ENCODE measurements at places on chromosomes 2 and 18.
A peak's percentile ranks its signal among the peaks of the same experiment; 100 is the strongest.

DNA sequence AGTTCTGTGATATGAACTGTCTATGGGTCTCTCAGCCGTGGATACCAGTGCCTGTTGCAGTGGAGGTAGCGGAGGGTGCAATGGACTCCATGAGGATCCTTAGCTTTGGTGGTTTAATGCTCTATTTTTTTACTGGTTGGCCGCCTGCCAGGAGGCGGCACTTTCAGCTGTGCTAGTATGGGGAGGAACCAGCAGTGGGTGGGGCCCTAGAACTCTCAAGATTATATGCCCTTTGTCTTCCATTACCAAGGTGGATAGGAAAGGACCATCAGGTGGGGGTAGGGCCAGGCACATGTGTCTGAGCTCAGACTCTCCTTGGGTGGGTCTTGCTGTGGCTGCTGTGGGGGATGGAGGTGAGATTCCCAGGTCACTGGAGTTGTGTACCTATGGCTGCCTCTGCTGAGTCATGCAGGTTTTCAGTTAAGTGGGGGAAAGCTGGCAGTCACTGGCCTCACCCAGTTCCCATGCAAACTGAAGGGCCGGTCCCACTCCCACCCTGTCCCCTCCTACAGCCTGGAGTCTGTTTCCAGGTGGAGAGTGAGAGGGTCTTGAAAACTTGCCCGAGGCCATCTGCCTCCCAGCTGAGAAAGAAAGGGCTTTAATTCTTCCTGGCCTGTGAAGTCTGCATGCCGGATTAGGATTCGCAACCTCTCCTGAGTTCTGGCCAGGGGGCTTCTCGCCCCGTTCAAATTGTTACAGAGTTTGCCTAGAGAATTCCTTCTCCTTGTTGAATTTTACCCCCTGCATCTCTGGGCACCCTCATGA is 14.5 kb downstream of the KCNS3 start:
- DNase-seq, result no peak

- peak; percentile 11 for DNase-seq
These were observed 50.5 kb downstream of the USP37 start for GRCh38 chr2:218517434-218518206.

- no peak for DNase-seq
These were observed 1.5 kb upstream of the BCL2L11 start for GRCh38 chr2:111118981-111119821.

DNA sequence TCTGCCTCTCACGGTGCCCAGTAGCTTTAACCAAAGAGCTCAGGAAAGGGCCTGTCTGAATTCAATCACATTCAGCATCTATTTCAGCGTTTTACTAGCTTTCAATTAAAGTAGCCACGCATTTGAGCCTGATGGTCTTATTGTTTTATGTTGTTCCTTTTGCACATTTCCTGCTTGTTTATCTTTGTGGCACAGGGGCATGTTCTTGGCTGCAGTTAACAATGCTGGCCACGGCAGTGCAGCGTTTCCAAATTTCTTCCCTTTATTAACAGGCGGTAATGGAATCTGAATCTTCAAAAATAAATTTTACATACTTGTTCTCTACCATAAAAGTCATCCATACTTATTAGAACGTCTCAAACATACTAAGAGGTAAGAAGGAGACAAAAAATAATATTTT is 46.2 kb downstream of the HPCAL1 start:
- DNase-seq, result no peak

GRCh38 chr2:174112073-174112472 is 136.3 kb downstream of the OLA1 start:
- DNase-seq, result no peak

DNA sequence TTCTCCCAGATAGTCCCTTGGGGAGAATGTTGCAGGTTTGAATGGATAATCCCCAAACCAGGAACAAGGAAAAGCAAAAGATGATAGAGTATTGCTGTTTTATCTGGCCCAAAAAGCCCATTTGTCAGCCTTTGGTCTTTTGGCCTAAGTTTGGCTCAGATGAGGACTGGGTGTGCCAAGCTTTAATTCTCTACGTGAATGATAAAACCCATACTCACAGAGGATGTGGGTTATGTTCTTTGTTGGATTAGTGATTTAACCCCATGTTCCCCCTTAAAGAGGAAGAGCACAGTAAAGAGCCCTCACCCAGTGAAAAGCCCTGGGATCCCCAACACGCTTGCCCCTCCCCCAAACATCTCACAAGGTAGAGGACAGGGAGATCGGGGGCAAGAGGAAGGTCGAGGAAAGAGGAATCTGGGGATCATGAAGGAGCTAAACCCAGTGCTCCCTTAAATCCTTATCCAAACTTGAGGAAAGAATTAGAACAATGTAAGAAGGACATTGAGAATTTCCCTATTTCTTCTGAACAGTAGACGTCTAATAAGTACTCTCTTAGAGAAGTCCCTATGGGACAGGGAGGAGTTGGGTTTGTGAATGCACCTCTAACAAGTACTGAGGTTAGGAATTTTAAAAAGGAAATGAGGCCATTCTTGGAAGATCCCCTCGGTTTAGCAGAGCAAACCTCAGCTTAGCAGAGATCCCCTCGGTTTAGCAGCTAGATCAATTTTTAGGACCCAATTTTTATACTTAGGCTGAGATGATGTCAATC is 105.0 kb downstream of the HIBCH start:
- no peak for DNase-seq

- DNase-seq, result peak; percentile 49
These were observed 153.0 kb downstream of the TMEM247 start for GRCh38 chr2:46632349-46632748.

DNA sequence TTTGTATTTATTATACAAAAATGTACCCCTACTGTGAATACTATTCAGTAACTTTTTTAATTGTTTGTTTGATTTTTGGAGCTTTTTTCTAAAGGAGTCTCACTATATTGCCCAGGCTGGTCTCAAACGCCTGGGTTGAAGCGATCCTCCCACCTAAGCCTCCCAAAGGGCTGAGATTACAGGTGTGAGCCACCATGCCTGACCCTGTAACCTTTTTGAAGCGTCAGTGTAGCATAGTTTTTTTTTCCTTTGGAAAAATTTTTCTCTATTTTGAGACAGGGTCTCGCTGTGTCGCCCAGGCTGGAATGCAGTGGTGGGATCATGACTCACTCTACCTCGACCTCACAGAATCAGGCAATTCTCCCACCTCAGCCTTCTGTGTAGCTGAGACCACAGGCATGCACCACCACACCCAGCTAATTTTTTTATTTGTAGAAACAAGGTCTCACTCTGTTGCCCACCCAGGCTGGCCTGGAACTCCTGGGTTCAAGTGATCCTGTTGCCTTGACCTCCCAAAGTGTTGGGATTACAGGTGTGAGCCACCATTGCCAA is 2.0 kb downstream of the GMCL1 start:
- DNase-seq, result no peak

DNA sequence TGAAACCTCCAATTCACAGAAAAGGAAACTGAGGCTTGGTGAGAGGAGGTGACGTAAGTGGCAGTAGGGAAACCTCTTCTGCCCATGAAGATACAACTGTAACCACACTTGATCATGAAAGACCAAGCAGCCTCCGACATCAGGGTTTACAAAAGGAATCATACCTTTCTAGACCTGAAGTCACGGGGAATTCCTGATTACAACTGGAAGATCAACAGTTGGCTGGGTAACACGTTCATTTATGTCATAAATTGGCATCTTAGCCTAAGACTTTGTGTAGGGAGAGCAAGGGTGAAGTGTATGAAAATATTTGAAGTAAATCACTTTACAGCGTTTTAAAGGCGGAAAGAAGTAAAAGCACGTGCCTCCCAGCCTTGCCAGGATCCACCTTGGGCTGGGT is 922 bp downstream of the HS1BP3 start:
- no peak for DNase-seq

GRCh38 chr2:181198183-181198864 is 217.9 kb downstream of the UBE2E3 start:
- no peak for DNase-seq

DNA sequence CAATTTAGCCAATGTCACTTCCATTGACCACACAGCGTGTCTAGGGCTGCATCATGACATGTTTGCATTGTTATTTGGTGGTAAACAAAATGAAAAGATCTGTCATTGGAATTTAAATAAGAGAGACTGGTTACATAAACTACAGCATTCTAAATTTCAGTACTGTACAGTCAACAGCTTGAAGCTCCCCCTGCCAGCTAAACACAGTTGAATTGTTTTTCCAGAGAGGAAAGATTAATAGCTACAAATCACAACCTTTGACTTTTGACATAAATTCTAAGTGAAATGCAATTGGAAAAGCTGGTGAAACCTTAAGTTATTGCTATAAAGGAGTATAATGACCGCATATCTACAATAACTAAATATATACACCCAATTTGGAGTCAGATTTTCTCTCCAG is 1600.0 kb upstream of the ACVR2A start:
- no peak for DNase-seq

DNA sequence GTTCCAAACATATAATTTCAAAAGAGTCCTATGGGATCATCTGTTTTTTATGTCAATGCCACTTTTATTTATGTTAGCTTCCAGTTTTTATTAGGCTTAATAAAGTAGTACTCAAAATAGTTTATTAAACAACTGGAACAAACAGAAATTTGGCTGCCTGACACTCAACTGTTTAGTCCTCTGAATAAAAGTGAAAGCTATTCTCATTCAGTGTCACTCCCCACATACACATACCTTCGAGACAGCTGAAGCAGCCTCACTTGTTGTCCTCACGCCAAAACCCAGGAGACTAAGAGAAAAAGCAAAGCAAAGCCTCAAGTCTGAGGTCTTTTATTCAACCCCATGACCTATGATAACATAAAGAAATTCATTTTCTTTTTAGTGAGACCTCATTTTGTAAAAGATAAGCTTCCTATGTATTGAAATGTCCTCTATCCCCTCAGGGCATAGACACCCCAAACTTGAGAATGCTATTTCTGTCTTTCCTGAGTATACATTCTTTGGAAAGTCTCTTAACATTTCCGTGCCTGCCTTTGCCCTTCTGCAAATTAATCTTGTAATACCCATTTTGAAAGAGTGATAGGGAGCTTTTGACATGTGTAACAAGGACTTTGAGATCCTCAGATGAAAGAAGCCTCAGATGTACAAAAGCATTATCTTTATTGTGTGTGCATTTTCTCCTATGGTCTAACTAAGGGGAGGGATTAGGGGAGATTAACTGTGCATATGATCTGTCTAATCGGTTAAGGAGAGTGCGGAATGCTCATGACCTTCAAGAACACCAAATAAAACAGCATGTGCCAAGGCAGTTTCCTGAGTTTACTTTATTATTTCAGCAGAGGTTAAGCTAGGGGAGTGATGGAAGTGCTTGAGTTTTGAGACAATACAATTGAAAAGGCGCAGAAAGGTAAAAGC is 1523.7 kb upstream of the PIK3C3 start:
- no peak for DNase-seq

- peak; percentile 85 for DNase-seq
These were observed 24.2 kb upstream of the C2orf42 start for GRCh38 chr2:70214953-70215549.

DNA sequence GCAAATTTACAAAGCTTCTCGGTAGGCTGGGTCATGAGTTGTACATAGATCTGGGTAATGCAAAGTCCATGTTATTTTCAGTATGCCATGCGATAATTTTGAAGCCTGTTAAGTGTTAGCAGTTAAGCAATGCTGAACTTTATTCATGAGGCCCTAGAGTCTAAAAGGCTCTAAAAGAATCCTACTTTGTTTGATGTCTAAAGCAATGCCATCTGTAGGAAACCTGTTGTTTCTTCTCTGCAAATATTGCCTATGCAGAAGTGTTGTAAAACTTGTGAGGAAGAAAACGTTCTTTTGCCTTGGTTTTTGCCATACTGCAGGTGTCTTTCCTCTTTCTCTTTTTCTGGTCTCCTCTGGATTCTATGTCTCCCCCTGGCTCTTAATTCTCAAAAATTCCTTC is 9.1 kb downstream of the ARHGAP15 start:
- no peak for DNase-seq

DNA sequence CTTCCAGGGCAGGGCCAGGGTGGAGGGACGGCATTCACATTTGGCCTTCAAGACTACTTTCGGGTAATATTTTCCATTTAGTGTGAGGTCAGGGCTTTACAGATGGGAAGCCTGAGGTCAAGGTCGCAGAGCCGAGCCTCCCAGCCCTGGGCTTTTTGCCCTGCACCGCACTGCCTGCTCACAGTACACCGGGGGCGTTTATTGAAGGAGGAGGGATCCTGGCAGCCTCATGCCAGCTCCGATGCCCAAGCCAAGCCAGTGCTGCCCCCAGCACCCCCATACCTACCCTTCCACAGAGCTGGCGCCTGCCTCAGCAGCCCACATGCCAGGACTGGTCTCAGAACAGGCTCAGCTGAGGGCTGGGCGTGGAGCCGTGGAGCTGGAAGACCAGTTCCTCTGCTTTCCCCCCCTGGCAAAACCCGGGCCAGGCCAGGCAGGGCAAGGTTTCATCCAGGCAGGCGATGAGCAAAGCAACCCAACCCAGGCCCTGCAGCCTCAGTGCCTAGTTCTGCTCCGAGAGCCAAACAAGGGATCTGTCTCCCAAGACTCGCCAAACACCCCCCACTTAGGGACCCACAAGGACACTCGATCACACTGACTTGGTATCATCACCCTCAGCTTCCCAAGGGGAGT is 11.9 kb downstream of the SDC1 start:
- no peak for DNase-seq

DNA sequence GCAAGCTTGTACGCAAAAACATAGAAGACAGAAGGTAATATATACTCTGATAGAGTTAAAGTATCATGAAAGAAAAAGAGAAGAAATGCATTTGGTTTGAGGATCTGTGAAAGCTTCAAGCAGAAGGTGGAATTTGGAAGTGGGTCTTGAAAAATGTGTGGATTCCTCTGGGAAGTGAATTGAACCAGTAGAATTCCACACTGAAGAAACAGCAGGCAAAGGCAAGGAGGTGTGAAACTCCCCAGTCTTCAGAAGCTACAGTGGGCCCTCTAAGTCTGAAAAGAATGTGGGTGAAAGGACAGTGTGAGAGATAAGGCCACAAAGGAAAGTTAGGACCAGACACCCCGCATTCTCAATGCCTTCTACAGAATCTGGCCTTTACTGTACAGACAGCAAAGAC is 25.6 kb downstream of the COBLL1 start:
- no peak for DNase-seq

DNA sequence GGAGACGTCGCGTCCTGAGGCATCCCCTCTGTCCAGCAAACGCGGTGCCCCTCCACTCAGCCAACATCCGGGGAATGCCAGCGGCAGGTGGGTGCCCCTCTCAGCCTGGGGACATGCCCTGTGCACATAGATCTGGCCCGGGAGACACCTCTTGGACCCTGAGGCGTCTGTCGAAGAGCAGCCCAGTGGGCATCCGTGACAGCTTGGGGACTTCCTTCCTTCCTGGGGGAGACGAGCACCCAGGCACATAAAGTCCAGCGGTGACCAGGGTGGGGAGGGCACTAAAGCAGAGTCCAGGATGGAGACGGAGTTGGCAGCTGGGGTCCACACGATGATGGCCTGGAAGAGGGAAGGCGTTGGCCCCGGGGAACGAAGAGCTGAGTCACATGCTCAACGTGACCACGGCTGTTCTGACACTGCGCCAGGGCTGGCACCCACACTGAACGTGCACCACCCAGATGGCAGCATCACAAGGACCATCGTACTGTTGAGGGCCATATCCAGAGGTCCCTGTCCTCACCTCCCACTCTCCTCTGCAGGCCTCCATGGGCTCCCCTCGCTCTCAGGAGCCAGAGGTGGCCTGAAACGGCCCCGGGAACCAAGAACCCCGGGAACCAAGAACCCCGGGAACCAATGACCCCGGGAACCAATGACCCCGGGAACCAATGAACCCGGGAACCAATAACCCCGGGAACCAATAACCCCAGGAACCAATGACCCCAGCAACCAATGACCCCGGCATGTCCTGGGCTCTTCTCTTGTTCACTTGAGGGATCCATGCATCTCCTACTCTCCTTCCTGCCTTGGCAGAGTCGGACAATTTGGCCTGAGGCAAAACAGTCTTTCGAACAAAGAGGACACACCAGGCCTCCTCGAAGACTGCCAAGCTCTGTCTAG is 22.6 kb downstream of the HDAC4 start:
- DNase-seq, result no peak

Data from GM04504 (cell line).